ENCODE measurements at places on chromosomes 2 and 18.

GRCh38 chr2:179790235-179791217, 70.9 kb downstream of the ZNF385B start:
- DNase-seq = no peak

DNA sequence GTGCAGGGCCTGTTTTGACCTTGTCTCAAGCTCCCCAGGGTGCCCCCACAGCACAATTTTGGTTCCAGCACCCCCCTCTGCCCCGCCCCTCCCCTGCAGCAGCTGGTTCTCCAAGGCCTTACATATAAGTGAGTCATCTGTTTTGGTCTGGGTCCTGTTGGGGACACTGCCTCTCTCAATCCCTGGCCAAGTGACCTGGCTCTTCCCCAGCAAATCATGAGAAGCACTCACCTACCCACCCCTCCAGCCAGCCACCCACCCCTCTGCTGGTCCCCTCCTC, 90.5 kb downstream of the INHBB start:
- no peak for DNase-seq

GRCh38 chr2:174788291-174788929, 24.1 kb upstream of the CHRNA1 start:
- DNase-seq = no peak

GRCh38 chr2:74047152-74047551, 62.4 kb downstream of the TET3 start:
- no peak for DNase-seq

DNA sequence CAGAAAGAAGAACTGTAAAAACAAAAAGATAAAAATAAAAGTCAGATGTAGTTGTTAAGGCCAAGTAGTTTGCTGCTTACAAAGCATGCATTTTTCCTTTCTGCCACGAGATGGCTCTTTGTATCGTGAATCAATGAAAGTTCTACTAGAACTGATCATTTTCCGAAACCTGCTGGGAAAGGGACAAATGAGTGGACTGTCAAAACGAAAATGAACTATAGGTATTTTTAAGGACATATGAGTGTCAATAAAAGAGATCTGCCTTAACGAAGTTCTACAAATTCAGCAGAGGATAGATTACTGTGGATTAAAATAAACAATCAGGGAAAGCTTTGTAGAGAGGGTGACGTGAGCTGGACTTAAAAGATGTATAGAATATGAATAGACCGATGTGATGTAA, 15.0 kb upstream of the ELOA2 start:
- DNase-seq = peak; percentile 45

GRCh38 chr2:205640716-205641115, 41.6 kb upstream of the NRP2 start:
- no peak for DNase-seq

Measured in WERI-Rb-1 (cell line).